Left ventricle myocardium inferior (tissue), 1 donor: ENCODE measurements at places on chromosomes 2 and 18. TPM values are rescaled to one million over a fixed set of nuclear protein-coding genes. Genes with fewer than 3 reads are reported as not detected.

- H3K4me3 ChIP-seq: no peak overlapping the region
- H3K36me3 ChIP-seq: no peaks in the 10 kb centered on the region
- no peak overlapping the region for H3K27ac ChIP-seq
- DNase-seq: no peak
- no peaks in the 10 kb centered on the region for H3K27me3 ChIP-seq
Measured at GRCh38 chr2:223779877-223780276, 57.5 kb downstream of the AP1S3 start.

- no peak for DNase-seq
- H3K4me1 ChIP-seq: peaks cover 24% of the 10 kb centered on the region
- no peaks in the 10 kb centered on the region for H3K36me3 ChIP-seq
- H3K27ac ChIP-seq: no peak overlapping the region
- H3K4me3 ChIP-seq: no peak overlapping the region
- H3K27me3 ChIP-seq: no peaks in the 10 kb centered on the region
Measured at GRCh38 chr18:74947417-74947816, 261.5 kb downstream of the PTGR3 start.

- no peak for DNase-seq
- peaks cover 14% of the 10 kb centered on the region for H3K4me1 ChIP-seq
- H3K4me3 ChIP-seq: no peak overlapping the region
- H3K27me3 ChIP-seq: no peaks in the 10 kb centered on the region
Measured at GRCh38 chr2:38064801-38065501, 11.0 kb downstream of the CYP1B1 start.

- H3K27ac ChIP-seq: no peak overlapping the region
- H3K4me3 ChIP-seq: no peak overlapping the region
- peaks cover 42% of the 10 kb centered on the region for H3K27me3 ChIP-seq
Measured at GRCh38 chr2:234137400-234138014, 87.0 kb downstream of the SPP2 start.

GRCh38 chr18:10949655-10950054 is 199.7 kb downstream of the PIEZO2 start:
- H3K27ac ChIP-seq: no peak overlapping the region
- no peak overlapping the region for H3K4me3 ChIP-seq
- no peaks in the 10 kb centered on the region for H3K4me1 ChIP-seq
- no peak for DNase-seq

Gene KATNAL2
- total RNA-seq: 5.4 TPM

DNA sequence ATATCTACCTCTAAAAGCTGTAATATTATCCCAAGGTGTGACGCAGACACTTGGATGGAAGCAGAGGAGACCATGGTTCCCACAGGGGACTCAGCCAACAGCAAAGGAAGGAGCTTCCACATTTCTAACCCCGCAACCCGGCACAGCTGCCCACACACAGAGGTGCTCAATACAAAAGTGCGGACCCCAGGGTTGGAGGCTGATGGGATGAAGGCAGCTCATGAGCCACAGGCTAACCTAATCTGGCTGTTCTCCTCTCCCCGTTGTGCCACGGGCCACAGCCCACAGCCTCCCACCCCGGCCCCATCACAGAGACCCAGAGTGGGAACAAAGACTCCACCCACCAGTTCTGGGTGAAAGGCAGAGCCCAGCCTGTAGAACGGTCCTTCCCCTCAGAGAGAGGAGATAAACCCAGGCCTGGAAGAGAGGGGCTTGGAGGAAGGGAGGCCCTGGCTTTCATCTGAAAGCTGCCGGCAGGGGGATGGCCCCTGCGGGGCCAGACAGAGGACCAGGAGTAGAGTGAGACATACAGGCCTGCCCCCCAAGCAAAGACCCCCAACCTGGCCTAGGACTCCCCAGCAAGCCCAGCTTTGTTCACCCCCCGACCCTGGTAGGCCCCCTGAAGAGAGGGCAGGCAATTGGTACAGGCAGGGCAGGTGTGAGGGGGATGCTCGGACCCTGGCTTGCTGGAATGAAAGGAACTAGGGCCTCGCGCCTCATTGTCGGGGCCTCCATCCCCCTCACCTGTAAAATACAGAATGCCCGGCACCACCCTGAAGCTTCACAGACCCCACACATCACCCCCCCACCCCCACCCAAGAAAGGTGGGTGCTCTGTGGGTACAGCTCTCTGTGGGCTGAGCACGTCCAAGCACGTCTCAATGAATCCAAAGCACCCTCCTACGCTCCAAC is 6.9 kb downstream of the RAB17 start:
- no peaks in the 10 kb centered on the region for H3K36me3 ChIP-seq
- no peak for DNase-seq
- H3K27me3 ChIP-seq: no peaks in the 10 kb centered on the region
- peaks cover 36% of the 10 kb centered on the region for H3K4me1 ChIP-seq
- no peak overlapping the region for H3K4me3 ChIP-seq

Gene GALNT14
- total RNA-seq: 0.14 TPM

- no peaks in the 10 kb centered on the region for H3K36me3 ChIP-seq
- no peak overlapping the region for H3K4me3 ChIP-seq
- no peak overlapping the region for H3K27ac ChIP-seq
- DNase-seq: no peak
Measured at GRCh38 chr18:79664525-79665125, 15.0 kb upstream of the CTDP1 start.

DNA sequence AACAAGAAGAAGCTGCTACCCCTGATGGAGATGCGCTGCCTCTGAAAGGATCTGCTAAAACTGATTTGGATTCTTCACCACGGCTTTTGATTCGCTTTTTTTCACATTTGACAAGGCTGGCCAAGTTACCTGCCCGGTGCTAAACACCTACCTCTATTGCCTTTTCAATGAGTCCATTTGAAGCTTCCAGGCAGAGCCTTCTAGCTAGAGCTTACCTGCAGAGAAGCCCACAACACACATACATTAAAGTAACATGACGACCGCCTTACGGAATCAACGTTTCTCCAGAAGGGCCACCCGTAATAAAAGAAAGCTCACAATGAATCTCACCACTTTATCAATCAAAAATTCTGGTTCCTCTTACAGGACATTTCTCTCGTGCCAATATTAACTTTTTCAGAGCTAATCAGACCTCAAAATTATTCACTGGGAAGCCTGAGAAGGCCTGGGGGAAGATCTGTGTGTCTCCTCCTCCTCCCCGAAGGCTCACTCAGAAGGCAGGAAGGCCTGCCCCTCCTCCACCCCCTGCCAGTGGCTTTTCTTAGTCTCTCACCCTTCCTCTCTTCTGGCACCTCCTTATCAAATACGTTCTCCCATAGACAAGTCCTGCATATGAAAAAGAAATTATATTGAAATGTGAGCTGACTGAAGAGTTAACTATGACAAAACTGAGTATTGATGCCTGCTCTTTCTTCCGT is 171.0 kb downstream of the DNER start:
- H3K36me3 ChIP-seq: no peaks in the 10 kb centered on the region
- DNase-seq: no peak
- no peak overlapping the region for H3K4me3 ChIP-seq
- no peaks in the 10 kb centered on the region for H3K27me3 ChIP-seq
- no peaks in the 10 kb centered on the region for H3K4me1 ChIP-seq
- H3K27ac ChIP-seq: no peak overlapping the region

Gene CRYGD
- not detected for total RNA-seq

- no peak overlapping the region for H3K27ac ChIP-seq
- H3K4me1 ChIP-seq: peaks cover 27% of the 10 kb centered on the region
- H3K36me3 ChIP-seq: peaks cover 34% of the 10 kb centered on the region
Measured at GRCh38 chr2:66567729-66568128, 132.8 kb downstream of the MEIS1 start.

- no peaks in the 10 kb centered on the region for H3K36me3 ChIP-seq
- no peaks in the 10 kb centered on the region for H3K27me3 ChIP-seq
- H3K4me1 ChIP-seq: no peaks in the 10 kb centered on the region
- no peak overlapping the region for H3K4me3 ChIP-seq
Measured at GRCh38 chr18:55838319-55838718, 250.3 kb upstream of the TCF4 start.

Gene ODC1
- total RNA-seq: 41.7 TPM

- H3K36me3 ChIP-seq: peaks cover 49% of the 10 kb centered on the region
- no peak overlapping the region for H3K4me3 ChIP-seq
- H3K27me3 ChIP-seq: no peaks in the 10 kb centered on the region
- peak; percentile 24 for DNase-seq
- H3K27ac ChIP-seq: no peak overlapping the region
Measured at GRCh38 chr2:219182331-219183150, 4.5 kb downstream of the RETREG2 start.

DNA sequence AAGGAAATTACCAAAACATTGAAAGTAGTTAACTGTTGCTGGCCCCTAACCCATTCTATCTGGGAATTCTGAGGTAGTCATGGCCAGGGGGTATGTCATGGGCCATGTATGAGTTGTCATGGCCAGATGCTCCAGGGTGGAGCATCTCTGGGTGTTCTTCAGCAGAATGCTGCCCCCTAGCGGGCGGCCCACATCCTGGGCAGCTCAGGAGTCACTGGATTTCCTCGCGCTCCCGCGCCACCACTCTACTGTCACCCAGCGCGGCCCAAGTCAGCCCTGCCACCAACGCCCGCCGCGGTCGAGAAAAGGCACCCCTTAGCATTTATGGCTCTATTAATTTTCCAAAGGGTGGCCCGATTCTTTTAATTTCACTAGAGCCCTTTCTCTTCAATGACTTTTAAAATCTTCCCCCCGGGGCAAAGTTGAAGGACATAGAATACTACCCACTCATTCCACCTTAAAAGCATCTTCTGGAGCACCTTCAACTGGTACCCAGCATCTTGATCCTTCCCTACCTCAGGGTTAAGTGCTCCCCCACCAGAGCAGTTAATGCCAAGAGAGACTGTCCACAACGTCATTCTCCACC is 41.6 kb downstream of the PKDCC start:
- peak; percentile 72 for DNase-seq
- H3K36me3 ChIP-seq: no peaks in the 10 kb centered on the region
- no peaks in the 10 kb centered on the region for H3K27me3 ChIP-seq
- peaks cover 21% of the 10 kb centered on the region for H3K4me1 ChIP-seq
- H3K27ac ChIP-seq: no peak overlapping the region

GRCh38 chr2:156323754-156324153 is 8.8 kb downstream of the NR4A2 start:
- H3K27me3 ChIP-seq: peaks cover 100% of the 10 kb centered on the region
- no peak overlapping the region for H3K27ac ChIP-seq
- H3K4me3 ChIP-seq: no peak overlapping the region
- H3K36me3 ChIP-seq: peaks cover 16% of the 10 kb centered on the region
- no peak for DNase-seq
- peaks cover 39% of the 10 kb centered on the region for H3K4me1 ChIP-seq

- no peak for DNase-seq
- H3K27me3 ChIP-seq: peaks cover 59% of the 10 kb centered on the region
- no peaks in the 10 kb centered on the region for H3K36me3 ChIP-seq
- H3K4me3 ChIP-seq: no peak overlapping the region
- no peaks in the 10 kb centered on the region for H3K4me1 ChIP-seq
Measured at GRCh38 chr2:192184349-192184748, 10.4 kb downstream of the TMEFF2 start.

DNA sequence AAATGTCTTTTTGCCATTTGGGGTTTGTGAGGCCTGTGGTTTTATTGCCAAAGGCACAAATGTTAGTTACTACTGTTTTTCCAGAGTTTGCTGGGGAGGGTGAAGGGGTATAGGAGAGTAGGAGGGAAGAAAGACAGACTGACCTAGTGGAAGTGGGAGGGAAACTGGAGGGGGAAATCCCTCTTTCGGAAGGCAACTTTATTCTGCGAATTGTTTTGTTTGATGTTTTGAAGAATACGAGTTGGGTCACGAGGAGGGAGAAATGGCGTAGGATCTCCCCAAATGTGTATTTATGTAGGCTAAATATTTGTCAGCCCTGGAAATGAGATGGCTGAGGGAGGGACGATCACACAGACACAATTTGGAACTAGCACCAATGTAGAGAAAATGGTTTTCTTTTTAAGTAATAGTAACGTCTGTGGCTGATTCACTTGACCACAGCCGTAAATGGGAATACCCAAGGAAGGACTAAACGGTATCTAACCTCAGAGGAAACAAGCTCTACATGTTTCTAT is 172.3 kb downstream of the ICOS start:
- no peaks in the 10 kb centered on the region for H3K27me3 ChIP-seq
- no peak overlapping the region for H3K4me3 ChIP-seq
- peaks cover 44% of the 10 kb centered on the region for H3K4me1 ChIP-seq

GRCh38 chr18:32771871-32772580 is 797 bp downstream of the KLHL14 start:
- H3K27ac ChIP-seq: no peak overlapping the region
- H3K27me3 ChIP-seq: peaks cover 67% of the 10 kb centered on the region
- peak overlapping the region; percentile 64 for H3K4me3 ChIP-seq

DNA sequence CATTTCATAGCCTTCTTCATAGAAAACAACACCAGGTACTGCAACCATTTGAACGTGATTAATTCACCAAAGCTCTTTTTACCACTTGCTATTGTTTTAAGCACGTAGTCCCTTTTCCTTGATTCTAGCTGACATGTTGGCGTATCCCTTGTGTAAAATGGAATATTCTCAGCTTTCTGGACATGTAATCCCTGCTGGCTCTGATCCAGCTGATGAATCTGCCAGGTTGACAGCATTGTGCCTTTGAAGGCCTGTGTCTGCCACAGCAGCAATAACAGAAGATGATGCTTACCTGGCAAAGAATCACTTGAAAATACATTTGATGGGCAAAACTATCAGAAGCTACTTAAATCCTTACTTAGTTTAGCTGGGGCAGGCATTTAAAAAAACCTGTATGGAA is 81.0 kb upstream of the CCDC150 start:
- no peak overlapping the region for H3K4me3 ChIP-seq
- DNase-seq: no peak
- H3K27me3 ChIP-seq: no peaks in the 10 kb centered on the region
- no peak overlapping the region for H3K27ac ChIP-seq
- no peaks in the 10 kb centered on the region for H3K36me3 ChIP-seq
- no peaks in the 10 kb centered on the region for H3K4me1 ChIP-seq

Gene HDLBP
- 365 TPM for total RNA-seq

DNA sequence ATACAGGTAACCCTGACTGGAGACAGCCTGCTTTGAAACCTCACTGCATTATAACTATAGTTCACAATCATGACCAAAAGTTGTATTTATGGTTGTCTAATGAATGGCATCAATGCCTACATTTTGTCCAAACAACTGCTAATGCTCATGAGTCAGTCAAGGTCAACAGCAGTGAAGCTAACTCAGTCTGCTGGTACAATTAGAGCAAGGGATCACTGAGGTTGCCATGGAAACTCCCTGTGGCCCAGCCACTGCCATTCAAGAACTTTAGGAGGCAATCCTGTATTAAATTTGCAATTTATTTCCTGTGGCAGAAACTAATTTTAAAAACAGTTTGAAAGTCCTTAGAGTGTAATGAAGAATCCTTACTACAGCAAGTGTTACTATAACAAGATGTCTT is 185.1 kb upstream of the SMAD7 start:
- DNase-seq: no peak
- H3K27me3 ChIP-seq: no peaks in the 10 kb centered on the region
- no peak overlapping the region for H3K4me3 ChIP-seq
- H3K36me3 ChIP-seq: no peaks in the 10 kb centered on the region
- no peak overlapping the region for H3K27ac ChIP-seq
- H3K4me1 ChIP-seq: peaks cover 14% of the 10 kb centered on the region

Gene DSG1
- total RNA-seq: 1.3 TPM

Gene CAD
- total RNA-seq: 7.7 TPM

Gene CCDC148
- total RNA-seq: 0.30 TPM
